ENCODE measurements at places on chromosomes 3 and 15. TPM values are rescaled to one million over a fixed set of nuclear protein-coding genes. Genes with fewer than 3 reads are reported as not detected.

GRCh38 chr3:46378426-46378942 lies 7.7 kb downstream of the CCR5 start:
- peak; percentile 73 for DNase-seq

DNA sequence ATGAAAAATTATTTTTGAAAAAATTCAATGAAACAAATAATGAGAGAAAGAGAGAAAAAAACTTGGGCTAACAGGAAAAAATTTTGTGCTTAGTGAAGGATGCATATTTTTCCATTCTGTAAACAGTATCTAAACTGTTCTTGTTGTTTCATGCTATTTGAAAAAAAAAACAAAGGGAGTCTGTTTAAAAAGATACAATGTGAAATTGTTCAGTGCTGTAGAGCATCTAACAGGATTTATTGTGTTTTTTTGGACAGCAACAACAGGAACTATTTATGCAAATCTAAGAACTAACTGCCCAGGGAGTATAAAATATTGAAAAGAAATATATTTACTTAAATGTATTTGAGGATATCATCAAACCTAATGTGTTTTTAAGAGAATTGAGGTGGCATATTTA lies 55.1 kb downstream of the PEX5L start:
- DNase-seq: no peak

- peak; percentile 73 for DNase-seq
Observed at GRCh38 chr15:60326824-60327654, 70.7 kb downstream of the ANXA2 start.

KIF7 gene
- 12.5 TPM for polyA plus RNA-seq

DNA sequence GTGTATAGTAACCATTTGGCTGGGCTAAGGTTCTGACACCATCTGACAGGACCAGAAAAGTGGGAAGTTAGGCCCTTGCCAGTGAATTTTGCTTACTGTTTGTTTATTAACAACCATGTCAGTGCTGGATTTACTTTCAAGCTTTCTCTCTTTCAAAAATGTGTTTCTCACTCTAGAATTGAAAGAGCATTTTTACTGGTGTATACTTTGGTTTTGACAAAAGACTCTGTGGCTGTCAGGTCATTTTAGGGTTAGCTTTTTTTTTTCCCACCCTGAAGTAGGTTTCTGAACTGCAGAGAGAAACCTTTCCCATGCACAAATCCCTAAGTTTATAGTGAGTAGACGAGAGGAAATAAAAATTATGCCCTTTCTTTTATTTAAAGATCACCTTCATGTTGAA lies 230.0 kb upstream of the TBC1D5 start:
- no peak for DNase-seq

GRCh38 chr3:62051506-62051905 lies 321.8 kb downstream of the FEZF2 start:
- DNase-seq: peak; percentile 42

GRCh38 chr3:35965908-35966307 lies 326.6 kb downstream of the ARPP21 start:
- DNase-seq: peak; percentile 70

- DNase-seq: no peak
Observed at GRCh38 chr3:46557814-46558183, 8.3 kb downstream of the LRRC2 start.

- DNase-seq: no peak
Observed at GRCh38 chr3:107954845-107955244, 136.0 kb downstream of the CD47 start.

TMC3 gene
- 0.20 TPM for polyA plus RNA-seq

DNA sequence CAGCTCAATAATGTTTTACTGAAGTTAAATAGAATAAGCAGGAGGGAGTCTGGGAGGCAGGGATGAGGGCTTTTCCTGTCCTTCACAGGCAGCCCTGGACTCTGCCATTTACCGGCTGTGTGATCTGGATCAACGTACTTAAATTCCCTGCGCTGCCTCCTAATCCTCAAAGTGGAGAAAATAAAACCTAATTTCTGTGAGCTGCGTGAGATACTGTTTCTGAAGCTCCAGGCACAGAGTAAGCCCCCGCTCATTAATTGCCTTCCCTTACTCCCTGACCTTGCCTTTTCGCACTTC lies 278 bp upstream of the PDIA5 start:
- no peak for DNase-seq

CADM2 gene
- polyA plus RNA-seq: 0.30 TPM

GRCh38 chr15:43509660-43510199 lies 7.7 kb upstream of the MAP1A start:
- peak; percentile 55 for DNase-seq

- DNase-seq: no peak
Observed at GRCh38 chr3:32595323-32595722, 24.7 kb upstream of the DYNC1LI1 start.

GRCh38 chr15:75673426-75674235 lies 25.9 kb downstream of the SNX33 start:
- no peak for DNase-seq

GRCh38 chr3:14431452-14431916 lies 29.1 kb downstream of the SLC6A6 start:
- DNase-seq: no peak

- peak; percentile 52 for DNase-seq
Observed at GRCh38 chr15:67244971-67245478, 9.4 kb downstream of the AAGAB start.

SLCO3A1 gene
- 92.3 TPM for polyA plus RNA-seq

DNA sequence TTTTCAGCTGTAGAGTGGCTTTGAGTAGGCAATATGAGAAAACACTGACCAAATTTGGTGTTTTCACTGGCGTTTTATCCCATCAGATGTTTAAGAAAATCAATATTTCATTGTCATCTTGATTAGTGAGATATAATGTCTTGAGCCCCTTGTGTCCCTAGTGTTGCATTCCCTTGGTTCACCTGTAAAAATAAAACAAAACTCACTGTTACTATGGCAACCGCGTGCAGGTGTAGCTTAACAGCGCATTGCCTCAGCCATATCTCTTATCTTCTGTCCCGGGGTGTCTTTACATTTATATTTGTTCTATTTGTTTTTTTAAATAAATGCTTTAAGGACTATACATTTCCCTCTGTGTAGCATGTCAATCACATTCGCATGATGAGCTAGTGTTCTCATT lies 551.6 kb downstream of the ZIC1 start:
- DNase-seq: no peak

DNA sequence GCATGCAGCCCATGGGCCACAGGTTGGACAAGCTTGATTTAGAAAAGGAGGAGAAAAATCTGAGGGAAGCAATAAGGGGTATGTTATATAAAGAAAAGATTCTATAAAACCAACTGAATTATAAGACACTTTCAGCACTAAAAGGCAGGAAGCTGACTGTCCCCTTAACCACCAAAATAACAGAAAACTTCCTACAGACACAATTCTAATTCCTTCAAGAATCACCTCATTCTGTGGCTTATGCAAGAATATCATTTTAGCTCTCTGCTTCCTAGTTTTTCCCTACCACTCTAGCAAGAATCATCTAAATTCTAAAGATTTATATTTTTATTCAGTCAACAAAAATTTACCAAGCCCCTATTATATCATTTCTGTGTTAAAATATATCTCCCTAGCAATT lies 6.3 kb downstream of the STAG1 start:
- DNase-seq: no peak

DZIP1L gene
- polyA plus RNA-seq: 19.4 TPM

Measured in cardiac muscle cell (in vitro differentiated cells and primary cell).